ENCODE measurements at places on chromosomes 2 and 18. TPM values are rescaled to one million over a fixed set of nuclear protein-coding genes. Genes with fewer than 3 reads are reported as not detected.
A peak's percentile ranks its signal among the peaks of the same experiment; 100 is the strongest.

Gene GKN1
- total RNA-seq = not detected

Gene FER1L5
- total RNA-seq = not detected

Gene CFAP53
- 0.15 TPM for total RNA-seq

Gene PDE11A
- 0.49 TPM for total RNA-seq

Gene ALLC
- total RNA-seq = not detected

Gene MFF
- 168 TPM for total RNA-seq

Gene BCL2
- not detected for total RNA-seq

Gene C2orf78
- not detected for total RNA-seq

Gene CTLA4
- total RNA-seq = not detected

Gene CYP1B1
- total RNA-seq = 8.3 TPM

Gene PHLPP1
- total RNA-seq = 12.5 TPM

Gene MC5R
- total RNA-seq = not detected

Gene TTL
- 25.0 TPM for total RNA-seq

Gene GALNT13
- total RNA-seq = 0.05 TPM

- DNase-seq = peak; percentile 61
These were observed 14.1 kb downstream of the NRP2 start for GRCh38 chr2:205696331-205696926.

GRCh38 chr2:109324861-109325260, 195.9 kb downstream of the SH3RF3 start:
- DNase-seq = peak; percentile 96

GRCh38 chr2:72963423-72964145, 46.3 kb downstream of the EMX1 start:
- no peak for DNase-seq

DNA sequence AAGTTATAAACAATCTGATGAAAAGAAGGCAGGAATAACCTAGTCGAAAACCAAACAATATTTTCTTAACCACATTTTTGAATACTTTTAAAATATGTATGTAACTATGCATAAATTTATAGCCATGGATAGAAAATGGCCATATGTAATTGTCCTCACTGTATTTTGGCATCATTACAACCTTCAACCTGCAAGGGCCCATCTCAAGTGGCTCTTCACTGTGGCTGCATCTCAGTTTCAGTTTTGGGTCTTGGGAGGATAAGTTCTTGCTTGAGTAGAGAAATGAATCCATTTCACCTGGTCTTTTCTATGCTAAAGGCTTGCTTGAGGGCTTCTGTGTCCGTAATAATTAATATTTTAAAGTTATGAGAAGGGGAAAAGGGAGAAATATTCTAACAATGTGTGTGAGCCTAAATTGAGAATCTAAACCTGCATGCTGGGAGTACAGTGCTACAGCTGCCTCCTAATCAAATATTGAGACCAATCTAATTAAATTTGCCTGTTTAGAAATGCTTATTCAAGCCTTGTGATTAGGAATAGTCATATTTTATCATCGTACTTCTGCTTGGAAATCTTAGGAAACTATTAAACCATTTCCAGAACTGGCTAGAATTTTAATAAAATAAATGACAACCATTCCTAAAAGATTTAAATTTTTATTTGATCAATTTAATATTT, 92.5 kb downstream of the EML4 start:
- no peak for DNase-seq

DNA sequence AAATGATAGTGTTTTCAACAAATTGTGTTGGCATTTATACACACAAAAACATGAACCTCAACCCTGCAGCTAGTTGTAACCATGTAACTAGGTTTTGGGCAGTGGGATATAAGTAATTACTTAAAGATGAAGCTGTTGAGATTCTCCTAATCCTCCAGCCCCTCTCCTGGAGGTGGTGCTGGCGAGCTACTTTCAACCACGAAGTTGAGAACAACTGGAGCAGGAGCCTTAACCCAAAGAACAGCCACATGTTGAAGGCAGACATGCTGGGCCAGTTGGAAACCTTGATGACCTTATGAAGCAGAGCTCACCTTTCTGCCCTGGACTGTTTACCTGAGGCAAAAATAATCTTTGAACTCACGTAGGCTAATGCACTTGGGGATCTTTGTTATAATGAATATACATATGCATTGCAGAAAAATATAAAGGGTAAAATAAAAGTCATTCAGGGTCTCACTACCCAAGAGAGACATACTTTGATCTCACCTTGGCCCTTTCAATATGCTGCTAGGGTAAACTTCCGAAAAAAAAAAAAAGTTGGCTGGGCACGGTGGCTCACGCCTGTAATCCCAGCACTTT, 89.6 kb upstream of the NPAS2 start:
- DNase-seq = peak; percentile 68

DNA sequence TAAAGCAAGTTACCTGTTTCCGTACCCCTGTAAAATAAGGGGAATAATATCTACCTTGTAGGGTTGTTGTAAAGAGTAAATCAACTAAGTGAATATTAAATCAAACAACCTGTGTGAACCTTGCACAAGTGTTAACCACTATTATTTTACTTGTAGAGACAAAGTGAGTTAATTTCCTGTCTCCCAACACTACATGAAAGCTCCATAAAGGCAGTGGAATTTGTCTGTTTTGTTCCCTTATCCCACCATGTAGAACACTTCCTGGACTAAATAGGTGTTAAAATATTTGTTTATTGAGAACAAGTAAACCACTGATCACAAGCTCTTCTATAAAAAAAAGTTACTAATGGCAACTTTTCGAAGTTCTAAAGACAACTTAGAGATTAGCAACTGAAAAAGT, 3.3 kb downstream of the ARL5A start:
- DNase-seq = no peak

DNA sequence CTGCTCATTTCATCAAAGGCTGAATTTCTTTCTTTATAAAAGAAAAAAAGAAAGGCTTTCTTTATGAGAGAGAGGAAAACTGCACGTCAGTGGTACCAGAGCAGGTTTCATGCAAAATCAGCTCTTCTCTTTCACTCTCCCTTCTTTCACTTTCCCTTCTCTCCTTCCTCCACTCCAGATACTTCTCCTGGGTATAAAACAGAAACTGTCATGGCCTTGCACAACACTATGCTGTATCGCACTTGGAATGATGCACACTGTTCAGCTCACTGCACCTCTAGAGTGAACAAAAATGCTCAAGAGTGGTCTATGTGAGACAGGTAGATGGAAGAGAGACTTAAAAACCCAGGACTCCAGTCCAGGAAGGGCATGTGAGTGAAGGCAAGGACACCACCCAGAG, 73.8 kb downstream of the KLF7 start:
- DNase-seq = no peak

- DNase-seq = no peak
These were observed 135.4 kb downstream of the PRKCE start for GRCh38 chr2:45786836-45787357.

- DNase-seq = no peak
These were observed 1552.9 kb upstream of the SLC39A10 start for GRCh38 chr2:194103941-194104659.

DNA sequence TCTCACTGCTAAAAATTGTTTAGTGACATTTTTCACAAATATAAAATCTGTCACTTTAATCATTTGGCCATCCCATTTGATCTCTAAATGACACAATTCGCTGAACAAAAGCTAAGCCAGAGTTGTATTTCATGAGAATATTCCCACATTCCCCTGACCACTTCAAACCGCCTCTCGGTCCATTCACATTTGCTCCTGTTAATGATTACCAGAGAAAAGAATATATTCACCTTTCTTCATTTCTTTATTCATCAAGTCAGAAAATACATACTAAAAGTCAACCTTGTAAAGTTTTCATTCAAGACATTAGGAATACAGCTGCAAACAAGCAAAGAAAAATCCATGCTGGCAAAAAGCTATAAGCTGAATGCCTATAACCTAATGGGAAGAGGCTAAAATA, 225.5 kb downstream of the DOK6 start:
- DNase-seq = no peak

GRCh38 chr2:233343171-233343705, 11.1 kb upstream of the DGKD start:
- DNase-seq = no peak

DNA sequence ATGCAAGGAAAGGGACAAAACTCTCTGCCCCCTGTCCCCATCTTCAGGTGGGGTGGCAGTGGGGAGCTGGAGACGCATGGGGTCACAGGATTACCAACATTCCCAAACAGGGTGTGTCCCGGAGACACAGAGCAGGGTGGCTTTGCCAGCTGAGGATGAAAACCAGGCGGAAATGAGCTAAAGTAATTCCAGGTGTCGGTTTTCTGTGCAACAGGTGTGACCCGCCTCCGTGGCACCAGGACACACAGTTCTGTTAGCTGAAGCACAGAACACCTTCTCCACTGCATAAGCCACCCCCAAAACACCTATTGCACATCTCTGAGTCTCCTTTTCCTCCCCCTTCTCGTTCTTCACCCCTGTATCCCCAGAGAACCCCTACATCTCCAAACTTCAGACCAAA, 122.7 kb upstream of the GLI2 start:
- DNase-seq = no peak

DNA sequence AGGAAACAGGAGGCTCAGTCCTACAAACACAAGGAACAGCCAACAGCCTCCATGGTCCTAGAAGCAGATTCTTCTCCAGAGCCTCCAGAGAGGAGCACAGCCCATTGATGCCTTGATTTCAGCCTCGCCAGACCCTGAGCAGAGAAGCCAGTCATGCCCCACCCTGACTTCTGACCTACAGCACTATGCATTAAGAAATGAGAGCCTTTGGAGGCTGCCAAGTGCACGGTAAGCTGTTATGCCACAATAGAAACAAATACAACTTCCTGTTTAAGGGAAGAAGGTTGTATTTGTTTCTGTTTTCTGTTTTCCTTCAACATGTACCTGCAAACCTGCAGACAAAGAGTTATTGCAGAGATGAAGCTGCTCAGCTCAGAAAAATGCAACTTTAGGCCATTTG, 181.3 kb upstream of the AGAP1 start:
- no peak for DNase-seq

DNA sequence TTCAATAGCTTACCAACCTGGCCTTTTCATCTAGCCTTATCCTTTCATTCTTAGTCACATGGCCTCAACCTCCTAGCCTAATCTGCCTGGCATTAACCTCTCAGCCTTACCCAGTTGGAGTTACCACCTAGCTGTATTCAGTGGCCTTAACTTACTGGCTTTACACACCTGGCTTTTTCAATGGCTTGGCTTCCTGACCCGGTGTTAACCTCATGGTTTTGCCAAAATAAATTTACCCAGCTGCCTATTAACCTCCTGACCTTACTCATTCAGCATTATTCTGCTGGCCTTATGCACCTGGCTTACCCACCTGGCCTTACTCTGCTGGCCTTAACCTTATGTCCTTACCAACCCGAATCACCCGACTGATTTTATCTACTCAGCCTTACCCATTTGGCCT, 135.5 kb upstream of the ZSWIM2 start:
- DNase-seq = no peak

DNA sequence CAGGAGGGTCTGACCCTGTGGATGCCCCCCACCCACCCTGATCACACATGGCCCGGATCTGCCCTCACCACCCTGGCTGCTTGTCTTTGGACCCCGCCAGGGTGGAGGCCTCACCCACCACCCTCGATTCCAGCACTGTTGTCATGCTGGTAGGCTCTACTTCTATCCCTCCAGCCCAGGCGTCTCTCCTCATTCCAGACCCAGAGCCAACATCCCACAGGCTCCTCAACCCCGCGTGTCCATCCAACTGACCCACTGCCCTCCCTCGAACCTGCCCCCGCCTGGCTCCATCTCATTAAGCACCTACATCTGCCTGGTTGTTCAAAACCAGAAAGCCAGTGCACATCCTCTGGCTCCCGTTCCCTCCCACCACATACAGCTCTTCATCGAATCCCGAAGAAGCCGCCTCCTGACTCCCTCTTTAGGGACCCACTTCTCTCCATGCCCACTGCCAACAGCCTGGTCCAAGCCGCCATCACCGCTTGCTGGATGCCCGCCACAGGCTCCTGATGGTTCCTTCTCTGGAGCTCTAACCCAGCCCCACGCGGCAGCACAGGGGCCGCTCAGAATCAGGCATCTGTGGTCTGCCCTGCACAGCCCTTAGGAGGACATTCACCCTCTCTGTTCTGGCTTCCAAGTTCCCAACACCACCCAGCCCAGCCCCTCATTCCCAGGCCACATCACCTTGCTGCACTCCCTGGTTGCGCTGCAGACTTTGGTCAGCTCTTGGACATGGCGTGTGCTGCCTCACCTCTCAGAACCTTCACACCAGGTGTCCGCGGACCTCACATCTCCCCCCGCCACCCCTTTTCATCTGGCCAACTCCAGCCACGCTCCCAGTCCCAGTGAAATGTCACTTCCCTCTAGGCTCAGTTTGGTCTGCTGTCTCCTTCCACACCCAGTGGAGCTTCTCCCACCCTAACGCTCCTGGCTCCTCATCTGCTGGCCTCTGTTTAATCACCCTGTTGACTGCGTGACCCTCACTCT, 43.0 kb downstream of the EMX1 start:
- no peak for DNase-seq

DNA sequence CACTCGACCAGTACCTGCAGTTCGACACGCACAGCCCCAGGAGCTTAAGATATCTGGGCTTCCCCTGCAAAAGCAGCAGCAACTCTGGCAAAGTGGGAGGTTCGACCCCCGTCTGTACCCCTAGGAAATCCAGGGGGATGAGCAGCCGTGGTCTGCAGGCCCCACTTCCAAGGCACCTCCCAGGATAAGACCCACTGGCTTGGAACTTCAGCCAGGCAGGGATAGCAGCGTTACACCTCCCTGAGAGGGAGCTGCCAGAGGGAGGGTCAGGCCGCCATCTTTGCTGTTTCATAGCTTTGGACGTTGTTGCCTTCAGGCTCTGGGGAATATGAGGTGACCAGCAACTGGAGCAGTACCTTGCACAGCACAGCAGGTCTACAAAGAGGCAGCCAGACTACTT, 351.1 kb downstream of the SOX11 start:
- DNase-seq = no peak

DNA sequence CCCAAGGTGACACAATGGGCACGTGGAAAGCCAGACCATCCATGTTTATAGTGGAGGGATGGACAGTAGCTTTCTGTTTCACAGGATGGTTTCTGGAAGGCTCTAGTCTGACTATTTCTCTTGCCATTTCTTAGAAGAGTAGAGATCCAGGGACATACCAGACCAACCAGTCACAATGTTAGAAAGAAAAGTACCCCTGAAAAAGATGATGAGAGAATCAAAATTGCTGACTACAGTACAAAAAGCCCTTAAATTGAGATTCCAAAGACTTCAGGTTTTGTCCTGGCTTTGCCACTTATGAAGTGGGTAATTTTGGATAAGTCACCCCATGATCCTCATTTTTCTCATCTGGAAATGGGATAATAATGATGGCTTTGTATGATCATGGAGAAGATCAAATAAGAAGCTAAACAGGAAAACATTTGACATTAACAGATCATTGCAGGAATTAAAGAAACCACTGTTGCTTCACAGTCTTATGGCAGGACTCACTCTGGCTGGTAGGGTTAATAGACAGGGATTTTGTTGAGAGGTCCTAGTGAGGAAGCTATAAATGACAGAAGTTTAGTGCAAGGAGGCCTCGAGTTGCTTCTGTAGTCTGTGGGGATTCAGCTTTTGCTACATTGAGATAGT, 386.0 kb downstream of the IRS1 start:
- no peak for DNase-seq

- peak; percentile 94 for DNase-seq
These were observed 1.3 kb upstream of the GPC1 start for GRCh38 chr2:240433973-240434727.

All from M059J (cell line).